Stimulated activated CD4-positive, alpha-beta T cell treated with anti-CD3 and anti-CD28 coated beads, TNF-alpha, amount 100 ng/mL, for 4 hours (primary cell): ENCODE measurements at places on chromosomes 3 and 15.

DNA sequence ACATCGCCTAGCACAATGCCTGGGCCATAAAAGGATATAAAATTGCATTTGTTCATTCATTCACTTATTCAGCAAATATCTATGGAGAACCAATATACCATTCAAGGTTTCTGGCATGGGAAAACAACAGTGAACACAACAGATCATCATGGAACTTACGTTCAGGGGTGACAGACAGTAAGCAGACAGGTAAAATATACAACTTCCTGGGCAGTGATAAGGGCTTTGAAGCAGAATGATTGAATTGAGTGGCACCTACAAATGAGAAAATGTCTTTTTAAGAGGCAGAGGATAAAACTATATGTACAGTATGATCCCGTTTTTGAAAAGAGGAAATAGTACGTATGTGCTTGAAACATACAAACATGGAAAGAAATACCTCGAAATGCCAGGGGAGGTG, 39.2 kb downstream of the CMTM7 start:
- DNase-seq = no peak

DNA sequence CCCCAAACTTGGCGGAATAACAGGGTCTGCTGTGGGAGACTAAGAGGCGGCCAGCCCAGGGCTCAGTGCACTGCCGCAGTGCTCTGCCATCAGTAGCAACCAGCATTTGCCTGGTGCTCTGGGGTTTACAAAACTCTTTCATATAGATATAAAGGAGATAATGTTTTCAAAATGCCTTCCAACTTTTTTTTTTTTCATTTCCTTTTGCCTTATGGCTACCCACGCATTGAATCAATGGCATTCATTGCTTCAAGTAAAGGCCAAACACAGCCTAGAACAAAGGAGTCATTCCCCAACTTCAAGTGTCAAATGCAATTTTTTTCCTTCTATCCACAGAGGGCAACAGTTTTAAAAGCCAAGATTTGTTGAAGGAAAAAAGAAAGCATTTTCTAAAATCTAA, 11.6 kb upstream of the SLC24A5 start:
- DNase-seq = no peak

DNA sequence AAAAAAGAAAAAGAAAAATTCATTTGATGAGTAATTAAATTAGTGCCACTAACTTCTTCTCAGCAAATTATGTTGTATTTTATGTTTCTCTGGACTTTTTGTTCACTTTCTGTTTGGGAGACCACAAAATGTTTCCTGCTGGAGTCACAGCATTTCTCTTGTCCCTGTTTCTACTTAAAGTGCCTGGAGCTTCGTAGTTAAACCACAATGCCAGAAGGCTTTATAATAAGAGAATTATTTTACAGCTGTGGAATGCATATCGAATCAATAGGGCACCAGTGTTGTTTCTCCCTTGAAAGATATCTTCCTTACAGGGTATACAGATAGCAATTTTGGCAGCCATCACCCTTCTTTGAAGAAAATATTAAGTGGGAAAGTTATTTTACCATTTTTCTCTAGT, 3.2 kb downstream of the DTWD1 start:
- DNase-seq = no peak

DNA sequence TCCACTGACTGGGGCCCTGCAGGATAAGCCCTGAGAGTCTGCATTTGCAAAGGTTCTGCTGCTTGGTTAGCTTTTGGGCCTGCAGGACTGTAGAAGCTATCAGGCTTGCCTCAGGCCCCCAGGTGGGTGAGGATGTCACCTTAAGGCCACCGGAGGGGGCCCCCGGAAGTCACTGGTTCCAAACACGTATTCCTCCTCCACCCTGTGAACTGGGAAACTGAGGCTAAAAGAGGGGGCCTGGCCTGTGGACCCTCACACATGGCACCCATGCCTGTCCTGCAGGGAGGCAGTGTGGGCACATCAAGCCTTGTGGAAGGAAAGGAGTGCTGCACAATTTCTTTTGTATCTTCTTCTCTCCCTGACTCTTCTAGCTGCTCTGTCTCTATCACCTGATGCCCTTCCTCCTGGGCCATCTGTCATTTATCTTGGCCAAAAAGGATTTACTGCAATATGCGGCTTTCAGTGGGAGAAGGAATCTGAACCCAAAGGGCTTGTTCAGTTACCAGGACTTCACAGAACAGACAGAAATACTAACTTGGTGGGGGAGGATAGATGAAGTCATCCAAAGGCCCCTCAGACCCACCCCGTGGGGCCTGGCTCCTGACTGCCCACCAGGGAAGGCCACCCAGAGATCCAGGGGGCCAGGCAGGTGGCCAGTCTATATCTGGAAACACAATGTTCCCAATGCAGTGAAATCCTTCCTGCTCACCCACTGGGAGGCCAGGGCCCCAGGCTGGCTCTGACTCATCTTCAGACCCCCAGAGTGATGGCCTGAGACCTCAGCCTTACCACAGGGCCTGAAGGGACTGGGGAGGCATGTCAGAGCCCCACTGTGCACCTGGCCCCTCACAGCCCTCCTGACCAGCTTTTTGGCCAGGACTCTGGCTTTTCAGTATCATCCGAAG, 18.3 kb downstream of the UBAP1L start:
- no peak for DNase-seq

- no peak for DNase-seq
These were observed 7.4 kb downstream of the GLB1 start for GRCh38 chr3:33089515-33089914.

GRCh38 chr3:155989536-155989935, 119.1 kb downstream of the GMPS start:
- DNase-seq = no peak

DNA sequence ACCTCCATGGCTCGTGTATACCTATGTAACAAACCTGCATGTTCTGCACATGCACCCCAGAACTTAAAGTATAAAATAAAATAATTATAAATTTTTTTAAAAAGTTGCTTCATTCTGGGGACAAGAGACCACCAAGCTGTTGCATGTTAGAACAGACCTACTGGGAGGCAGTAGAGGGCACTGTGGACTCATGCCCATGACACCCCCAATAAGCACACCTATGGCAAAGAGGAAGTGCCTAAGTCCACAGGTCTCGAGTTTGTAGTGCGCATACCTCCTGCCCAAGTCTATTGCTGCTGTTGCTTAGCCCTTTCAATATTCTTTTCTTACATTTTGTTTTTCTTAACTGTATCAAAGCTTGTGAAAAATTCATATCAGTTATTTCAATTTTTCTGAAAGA, 267.9 kb upstream of the THBS1 start:
- no peak for DNase-seq

GRCh38 chr3:99681512-99681911, 43.1 kb downstream of the COL8A1 start:
- DNase-seq = no peak

GRCh38 chr3:43389388-43390254, 103.3 kb downstream of the SNRK start:
- DNase-seq = no peak

DNA sequence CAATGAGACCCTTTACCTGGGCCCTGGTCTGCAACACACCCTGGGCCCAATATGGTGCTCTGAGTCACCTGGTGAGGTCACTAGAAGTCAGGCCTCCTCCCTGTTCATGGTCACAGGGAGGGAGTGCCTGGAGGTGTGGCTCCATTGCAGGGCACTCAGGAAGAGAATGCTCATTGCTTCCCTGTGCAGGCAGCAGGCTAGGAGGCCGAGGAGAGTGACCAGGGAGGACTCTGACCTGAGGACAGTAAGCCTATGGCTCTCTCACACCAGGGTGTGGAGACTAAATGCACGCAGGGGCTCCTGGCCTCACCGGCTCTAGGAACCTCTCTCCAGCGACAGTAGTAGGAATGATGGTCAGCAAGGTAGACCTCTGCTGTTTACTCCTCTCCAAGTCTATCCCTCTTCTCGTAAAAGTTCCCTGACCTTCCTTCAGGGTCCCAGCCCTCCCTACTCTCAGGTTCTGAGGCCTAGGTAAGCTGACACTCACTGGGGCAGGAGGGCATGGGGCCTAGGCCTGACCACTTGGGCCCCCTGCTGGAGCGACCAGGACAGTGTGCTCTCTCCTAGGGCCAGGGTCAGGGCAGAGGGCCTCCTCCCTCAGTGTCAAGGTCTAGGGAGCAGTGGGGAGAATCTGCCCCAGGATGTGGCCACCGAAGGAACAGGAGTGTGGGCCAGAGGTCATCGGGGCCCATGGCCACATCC, 9.6 kb upstream of the SLCO2A1 start:
- DNase-seq = no peak
